ENCODE measurements at places on chromosomes 3 and 15.
A peak's percentile ranks its signal among the peaks of the same experiment; 100 is the strongest.

GRCh38 chr15:98802187-98802586 lies 153.8 kb downstream of the IGF1R start:
- DNase-seq = no peak

DNA sequence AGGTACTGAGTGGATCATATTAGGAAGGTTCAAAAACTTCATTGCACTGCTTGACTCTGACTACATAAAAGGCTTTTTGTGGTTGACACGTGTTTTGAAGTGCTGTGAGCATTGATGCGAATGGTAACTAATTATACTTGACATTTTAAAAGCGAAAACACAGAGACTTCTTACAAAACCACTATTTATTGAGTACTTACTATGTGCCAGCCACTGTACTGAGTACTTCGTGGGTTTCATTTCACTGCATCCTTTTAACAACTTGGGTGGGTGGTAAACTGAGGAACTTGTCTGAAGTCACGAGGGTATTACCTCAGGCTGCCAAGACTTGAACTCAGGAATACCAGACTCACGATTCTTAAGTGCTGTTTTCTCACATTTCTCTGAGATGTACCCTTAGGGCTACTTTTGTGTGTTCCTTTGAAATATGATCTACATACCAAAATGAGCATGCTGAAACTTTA lies 45.3 kb upstream of the PPP4R2 start:
- no peak for DNase-seq

DNA sequence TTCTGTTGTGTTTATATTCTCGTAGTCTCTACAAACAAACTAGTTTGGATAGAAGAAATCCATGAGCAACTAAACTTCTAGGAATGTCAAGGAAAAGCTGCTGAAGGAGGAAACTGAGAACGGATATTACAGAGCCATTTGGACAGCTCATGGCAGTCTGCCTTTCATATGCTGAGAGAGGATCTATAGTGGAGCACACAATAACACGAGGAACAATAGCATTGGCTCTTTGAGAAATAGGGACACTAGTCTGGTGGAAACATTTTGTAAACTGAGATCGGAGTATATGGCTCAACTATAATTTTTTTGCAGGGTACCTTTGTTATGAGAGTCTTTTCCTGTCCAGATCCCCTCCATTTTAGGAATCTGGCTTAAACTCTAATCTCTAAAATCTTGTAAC lies 200.5 kb downstream of the CLSTN2 start:
- no peak for DNase-seq

DNA sequence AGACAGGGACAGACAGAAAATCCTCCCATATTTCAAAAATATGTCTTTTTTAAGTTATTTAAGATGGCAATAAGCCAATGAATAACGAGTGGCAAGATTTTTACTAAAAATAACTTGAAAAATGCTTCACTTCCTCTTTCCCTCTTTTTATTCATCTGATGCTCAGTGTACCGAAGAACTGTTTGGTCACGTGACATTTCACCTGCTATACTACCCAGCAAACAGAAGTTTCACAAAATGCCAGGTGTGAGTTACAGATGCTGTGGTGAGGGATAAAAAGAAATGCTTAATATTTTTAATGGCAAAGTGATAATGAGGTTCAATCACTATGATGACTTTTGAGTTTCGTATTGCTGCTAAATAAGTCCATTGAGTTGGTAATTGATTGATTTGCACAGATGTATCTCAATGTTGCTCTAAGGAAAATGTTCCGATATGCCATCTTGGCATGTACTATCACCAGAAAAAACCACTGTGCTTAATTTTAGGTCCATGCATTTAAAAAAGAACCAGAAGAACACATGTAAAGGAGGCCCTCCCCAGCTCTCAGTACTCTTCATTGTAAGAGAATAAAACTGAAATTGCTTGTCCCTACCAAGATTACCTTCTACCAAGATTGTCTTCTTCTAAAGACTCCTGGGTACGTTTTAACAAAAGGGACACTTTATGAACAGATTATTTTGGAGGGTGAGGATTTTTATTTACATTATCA lies 26.0 kb upstream of the SEC62 start:
- no peak for DNase-seq

DNA sequence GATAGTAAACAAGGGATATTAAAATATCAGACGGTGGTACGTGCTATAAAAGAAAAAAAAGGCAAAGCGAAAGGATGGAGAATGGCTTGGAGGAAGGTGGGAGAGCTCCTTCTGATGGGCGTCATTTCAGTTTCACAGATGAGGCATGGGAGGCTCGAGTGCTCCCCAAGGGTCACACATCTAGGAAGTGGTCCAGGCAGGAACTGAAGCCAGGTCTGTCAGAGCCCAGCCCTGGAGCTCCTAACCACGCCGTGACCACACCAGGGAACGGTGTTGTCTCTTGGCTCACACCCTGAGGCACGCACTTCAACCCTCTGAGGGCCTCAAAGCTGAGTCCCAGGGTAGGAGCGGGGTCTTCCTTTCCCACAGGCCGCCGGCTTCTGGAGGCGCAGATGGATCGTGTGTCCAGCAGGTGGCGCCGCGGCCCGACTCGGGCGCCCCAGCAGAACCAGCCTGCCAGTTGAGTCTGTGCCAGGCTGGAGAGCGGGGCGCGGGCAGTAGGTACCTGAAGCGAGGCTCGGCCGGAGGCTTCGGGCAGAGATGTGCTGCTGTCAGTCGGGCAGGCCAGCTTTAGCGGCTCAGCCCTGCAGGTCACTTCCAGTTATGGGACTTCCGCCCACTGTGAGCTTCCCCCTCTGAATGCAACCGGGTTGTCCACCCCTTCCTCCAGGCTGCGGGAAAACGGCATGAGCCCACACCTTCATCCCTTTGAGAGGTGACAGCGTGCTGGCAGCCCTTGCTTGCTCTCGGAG lies 68.1 kb downstream of the SLC6A1 start:
- DNase-seq = peak; percentile 57

DNA sequence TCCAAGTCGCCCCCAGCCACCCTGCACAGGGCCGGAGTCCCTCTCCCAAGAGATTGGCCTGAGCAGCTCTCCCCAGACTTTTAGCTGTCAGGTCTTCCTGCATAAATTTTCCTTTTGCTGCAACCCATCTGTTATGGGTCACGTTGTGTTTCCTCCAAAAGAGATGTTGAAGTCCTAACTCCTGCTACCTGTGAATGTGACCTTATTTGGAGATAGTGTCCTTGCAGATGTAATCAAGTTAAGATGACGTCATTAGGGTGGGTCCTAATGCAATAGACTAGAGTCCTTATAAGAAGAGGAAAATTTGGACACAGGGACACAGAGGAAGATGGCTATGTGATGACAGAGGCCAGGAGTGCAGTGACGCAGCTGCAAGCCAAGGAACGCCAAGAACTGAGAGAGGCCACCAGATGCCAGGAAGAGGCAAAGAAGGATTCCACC lies 13.2 kb upstream of the SLC6A6 start:
- DNase-seq = no peak

DNA sequence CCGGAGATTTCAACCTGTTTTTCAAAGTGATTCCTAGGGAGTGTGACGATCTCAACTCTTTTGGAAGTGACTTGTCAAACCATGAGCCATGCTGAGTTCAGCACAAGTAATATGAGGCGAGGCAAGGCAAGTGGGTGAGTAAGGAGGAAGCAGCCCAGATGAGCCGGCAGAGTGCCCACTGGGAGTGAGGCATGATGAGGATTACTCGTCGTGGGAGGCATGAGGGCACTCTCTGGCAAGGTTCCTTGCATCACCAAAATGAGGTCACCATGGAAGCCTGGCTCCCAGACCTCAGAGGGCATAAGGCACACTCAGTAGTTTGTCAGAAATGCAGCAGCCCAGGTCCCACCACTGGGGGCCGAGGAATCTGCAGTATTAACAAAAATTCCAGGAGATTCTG lies 636.1 kb downstream of the MAGI1 start:
- DNase-seq = peak; percentile 80

- DNase-seq = no peak
Measured at GRCh38 chr15:63530752-63531299, 26.4 kb downstream of the USP3 start.

- DNase-seq = no peak
Measured at GRCh38 chr3:43223670-43224364, 62.5 kb upstream of the SNRK start.

DNA sequence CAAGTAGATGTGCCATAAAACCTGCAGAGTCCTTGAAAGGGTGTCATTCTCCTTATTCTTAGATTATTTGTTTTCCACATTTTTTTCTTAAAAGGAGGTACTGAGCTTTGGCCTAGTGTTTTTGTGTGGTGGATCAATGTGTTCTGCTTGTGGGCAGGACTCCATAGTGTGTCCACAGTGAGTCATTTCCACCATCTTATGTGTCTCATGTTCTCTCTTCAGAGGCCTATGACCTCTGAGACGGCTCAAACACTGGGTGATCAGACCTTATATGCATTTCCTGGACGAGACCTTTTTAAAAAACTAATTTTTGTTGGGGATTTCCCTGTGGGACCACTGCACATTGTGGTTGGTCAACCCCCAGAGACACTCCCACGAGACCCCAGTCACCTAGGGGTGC lies 93.4 kb downstream of the CHCHD4 start:
- no peak for DNase-seq

- DNase-seq = peak; percentile 52
Measured at GRCh38 chr3:191492601-191493000, 31.6 kb downstream of the PYDC2 start.

DNA sequence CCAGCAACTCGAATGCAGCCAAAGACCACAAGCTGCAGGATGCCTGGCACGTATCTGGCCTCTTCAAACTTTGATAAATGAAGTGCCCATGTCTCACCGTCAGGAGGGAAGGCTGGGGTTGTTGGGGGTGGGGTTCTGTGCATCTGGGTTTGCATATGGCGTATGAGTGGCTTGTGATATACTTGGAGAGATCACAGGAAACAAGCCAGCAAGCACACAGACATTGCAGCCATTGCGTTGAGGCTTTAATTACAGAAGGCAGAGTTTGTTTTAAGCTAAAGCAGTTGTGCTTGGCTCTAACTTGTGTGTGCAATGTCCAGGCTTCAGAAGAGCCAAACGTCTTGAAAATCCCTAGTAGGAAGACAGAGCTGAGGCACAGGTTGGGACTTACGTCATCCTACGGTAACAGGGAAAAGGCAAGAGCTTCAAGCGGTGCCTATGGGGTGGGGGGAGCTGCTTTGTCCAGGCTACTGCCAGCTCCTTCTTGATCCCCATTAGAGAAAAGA lies 109.2 kb downstream of the ASB7 start:
- DNase-seq = no peak

- no peak for DNase-seq
Measured at GRCh38 chr3:126257984-126258383, 77.6 kb upstream of the ALDH1L1 start.

DNA sequence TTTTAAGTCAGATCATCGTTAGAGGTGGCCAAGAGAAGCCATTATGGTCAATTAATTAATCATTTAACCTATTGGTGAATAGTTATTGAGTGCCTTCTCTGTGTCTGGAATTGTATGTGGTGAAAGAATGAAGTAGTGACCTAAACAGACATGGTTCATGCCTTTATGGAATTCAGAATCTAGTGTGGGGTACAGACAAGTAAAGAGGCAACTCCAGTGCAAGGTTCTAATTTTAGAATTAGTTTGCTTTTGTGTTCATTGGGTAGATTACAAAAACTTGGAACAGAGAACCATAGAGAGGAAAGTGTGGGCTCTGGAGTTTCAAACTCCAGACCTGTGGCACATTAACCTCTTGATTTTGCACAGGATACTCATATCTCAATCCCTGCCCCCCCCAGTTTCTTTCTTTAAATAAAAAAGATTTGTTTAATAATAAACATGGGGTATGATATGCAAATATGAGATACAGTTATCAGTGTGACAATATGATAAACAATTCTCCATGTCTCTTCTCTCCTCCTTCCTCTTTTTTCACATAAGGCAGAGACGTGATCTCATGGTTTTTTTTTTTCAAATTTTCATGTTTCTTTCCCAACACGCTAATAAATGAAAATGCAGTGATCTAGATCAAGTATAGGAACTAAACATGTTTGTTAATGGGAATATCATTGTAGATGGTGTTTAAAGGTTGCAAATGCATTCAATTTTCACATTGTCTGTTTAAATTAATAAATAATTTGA lies 117.9 kb downstream of the MITF start:
- no peak for DNase-seq

DNA sequence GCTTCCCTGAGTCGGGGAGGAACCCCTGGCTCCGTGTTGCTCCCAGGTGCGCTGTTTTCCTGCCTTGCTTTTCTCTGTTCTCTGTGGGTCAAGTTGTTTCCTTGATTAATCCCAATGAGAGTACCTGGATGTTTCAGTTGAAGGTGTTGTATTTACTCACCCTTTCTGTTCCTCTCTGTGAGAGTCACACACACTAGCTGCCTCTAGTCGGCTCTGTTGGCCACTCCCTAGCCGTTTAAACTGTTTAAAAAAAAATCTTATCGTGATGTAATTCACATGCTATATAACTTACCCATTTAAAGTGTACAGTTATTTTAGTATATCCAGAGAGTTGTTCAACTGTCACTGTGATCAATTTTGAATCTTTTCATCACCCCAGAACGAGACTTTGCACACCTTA lies 74.0 kb downstream of the AKAP13 start:
- no peak for DNase-seq

GRCh38 chr3:103083848-103084631 lies 649.2 kb downstream of the ZPLD1 start:
- DNase-seq = no peak

- DNase-seq = peak; percentile 13
Measured at GRCh38 chr15:33243869-33244268, 49.4 kb upstream of the FMN1 start.

DNA sequence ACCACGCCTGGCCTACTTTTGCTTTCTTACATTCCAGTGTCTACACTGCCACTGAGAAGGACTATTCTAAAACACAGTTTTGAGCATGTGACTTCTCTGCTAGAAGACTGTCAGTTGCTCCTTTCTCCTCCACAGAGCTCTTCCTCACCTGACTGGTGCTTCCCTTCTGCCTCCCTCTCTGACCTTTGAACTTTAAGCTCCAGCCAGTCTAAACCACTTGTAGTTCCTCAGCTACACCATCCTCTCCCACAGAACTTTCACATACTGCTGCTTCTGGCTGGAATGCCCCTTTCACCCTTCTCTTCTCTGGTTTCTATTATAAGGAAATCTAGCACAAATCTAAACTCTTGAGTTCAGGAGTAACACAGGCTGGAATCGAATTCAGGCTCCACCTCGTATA lies 9.1 kb downstream of the NCEH1 start:
- no peak for DNase-seq
